ENCODE measurements at places on chromosomes 3 and 15. TPM values are rescaled to one million over a fixed set of nuclear protein-coding genes. Genes with fewer than 3 reads are reported as not detected.

DNA sequence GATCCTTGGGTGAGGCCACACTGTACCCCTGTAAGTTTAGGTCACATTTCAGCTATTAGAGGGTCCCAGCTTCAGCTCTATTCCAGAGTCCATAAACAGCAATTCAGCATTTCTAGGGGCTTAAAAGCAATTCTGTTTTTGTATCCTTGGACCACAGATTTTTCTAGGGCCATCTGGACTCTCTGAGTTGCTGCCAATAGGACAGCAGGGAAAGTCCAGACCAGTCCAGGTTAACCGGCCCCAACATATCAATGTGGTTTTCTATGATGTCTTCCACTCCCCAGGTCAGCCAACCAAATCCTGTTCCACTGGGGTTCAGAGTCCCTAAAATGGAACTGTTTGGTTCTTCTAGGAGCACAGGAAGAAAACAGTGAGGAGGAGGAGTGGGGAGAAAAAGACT lies 40.0 kb downstream of the TYRO3 start:
- no peak for DNase-seq

DNA sequence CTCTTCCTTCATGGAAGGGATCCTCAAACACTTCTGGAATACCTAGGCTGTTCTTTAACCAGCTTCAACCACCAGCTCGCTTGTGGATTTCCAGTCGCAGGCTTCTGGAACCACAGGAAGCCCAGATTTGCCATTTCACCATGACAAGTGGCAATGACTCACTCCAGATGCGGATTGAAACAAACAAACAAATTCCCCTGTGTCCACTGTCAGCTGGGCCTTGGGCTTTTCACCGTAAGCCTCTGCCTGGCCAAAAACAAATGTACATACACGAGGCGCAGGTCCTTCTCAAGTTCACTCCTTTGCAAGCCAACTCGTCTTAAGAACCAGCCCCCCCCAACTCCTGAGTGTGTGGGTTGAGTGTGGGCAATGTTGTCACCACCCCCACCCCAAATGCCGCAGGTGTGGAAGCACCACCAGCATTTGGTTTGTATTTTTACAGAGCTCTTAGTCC lies 8.8 kb downstream of the BCL6 start:
- DNase-seq = no peak

DNA sequence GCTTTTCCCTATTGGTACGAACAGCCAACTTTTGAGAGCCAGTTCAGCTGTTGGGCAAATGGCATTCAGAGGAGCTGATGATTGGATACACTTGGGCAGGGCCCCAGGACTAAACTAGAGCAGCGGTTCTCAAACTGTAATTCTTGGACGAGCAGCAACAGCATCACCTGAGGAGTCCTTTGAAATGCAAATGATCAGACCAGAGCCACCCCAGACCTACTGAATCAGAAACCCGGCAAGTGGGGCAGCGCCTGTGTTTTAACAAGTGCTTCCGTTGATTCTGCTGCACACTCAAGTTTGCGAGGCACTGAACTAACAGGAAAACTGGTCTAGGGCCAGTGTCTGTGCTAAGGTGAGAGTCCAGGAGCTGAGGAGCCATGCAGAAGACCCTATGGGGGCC lies 239.7 kb downstream of the UACA start:
- DNase-seq = no peak

- no peak for DNase-seq
Measured at GRCh38 chr3:133213937-133214336, 175.7 kb downstream of the TMEM108 start.

DNA sequence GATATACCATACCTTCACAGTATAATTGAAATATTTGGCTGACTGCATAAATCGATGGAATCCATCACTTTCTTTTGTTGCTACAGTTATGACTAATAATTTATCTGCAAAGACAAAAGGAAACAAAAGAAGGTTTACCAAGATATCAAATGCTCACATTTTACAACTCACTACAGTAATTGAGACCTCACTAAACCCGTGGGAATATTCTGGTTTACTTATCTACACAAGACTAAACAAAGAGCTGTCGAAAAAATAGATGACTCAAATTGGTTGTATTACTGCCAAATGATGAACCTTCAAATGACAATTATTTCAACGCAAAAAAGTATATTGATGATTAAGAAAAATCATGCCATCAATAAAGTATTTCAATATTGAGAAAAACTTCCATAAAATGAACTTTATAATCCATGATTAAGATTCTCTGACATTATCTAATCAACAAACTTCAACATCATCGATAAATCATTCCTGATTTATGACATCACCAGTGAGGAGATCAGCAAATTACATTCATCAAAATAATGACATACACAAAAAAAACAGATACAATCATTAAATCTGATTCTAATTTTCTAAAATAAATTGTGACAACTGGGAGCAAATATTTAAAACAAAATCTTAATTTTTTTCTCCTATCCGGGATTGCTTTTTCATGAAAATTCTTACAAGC lies 36.7 kb downstream of the PLOD2 start:
- DNase-seq = no peak

SEC11A gene
- 91.2 TPM for total RNA-seq

ZNF620 gene
- total RNA-seq = 4.3 TPM

PLXNB1 gene
- total RNA-seq = 115 TPM

MYH15 gene
- 0.68 TPM for total RNA-seq

DNA sequence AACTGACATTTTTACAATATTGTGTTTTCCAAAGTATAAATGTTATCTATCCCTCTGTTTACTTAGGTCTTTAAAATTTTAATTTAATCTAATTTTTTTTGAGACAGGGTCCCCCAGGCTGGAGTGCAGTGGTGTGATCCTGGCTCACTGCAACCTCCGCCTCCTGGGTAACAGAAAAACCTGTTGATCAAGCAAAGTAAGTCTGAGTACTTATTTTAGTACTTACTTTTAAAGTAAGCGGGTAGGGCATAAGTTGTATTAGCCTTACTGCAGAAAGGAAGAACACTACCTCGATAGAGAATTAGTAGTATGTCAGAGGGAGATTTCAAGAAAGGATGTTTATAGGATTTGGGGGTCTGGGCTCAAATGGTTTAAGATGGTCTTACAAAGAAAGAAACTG lies 11.9 kb upstream of the FEM1B start:
- no peak for DNase-seq

DNA sequence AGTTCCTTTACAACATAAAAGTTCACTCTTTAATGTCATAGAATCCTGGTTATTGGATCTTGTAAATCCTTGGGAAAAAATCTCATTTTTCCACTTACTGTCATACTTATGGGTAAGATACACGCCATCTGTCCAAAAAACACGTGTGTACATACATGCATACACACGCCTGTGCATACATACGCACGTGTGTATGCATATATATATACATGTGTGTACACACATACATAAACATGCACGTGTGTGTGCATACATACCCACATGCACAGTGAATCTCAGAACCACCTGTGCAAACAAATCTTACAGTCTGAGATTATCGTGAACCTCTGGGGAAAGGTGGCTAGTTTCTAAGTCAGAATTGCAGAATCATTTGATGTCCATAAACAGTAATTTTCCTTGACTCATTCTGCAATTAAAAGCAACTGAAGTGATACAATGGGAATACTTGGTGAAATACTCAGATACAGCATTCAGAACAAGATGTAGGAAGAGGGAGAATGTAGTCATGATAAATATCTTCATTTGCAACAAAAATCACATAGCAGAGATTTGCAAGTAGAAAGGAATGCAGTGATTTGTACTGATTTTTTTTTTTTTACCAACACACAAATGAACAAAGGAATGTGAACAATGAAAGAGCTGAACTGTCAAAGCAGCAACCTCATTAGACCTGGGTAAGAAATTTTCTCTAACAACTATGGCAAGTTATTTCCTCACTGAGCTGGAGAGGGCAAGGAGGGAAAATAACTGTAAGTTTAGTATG lies 160.6 kb upstream of the POU1F1 start:
- DNase-seq = no peak

MGLL gene
- 20.0 TPM for total RNA-seq

GRCh38 chr3:193545304-193545703 lies 9.4 kb downstream of the ATP13A4 start:
- DNase-seq = no peak

Data from prostate gland (tissue), 2 donors.